ENCODE measurements at places on chromosomes 5 and 9.

DNA sequence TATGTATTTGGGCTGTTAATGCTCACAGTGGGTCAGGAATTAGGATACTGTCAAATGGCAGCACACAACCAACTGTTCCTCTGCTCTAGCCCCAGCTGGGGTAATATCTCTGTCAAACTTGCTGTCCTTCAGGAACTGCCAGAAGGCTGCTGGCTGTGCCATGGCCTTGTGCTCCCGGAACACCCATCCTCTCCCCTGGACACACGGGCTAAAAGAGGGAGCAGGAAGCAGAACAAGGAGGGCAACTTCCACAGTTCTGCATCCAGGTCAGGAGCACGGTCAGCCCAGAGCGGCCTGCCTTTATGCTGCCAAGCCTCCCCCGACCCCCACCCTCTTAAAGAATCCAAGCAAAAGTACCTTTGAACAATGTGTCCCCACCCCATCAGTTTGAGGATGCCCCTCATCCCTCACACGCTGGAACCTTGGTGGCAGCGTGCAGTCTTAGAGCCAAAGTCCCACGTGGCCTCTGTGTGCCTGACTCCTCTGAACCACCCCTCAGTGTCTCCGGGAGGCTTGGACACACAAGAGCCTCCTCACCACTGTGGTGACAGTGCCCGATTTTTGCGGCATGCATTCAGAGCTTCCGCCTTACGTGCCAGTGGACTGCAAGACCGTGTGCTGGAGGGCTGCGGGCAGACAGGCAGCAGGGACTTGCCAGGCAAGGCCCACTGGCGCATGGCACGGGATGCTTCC is 60.8 kb downstream of the PSMB7 start:
- no peak for DNase-seq

GRCh38 chr9:95075700-95076099 is 241.8 kb downstream of the FANCC start:
- DNase-seq: no peak

DNA sequence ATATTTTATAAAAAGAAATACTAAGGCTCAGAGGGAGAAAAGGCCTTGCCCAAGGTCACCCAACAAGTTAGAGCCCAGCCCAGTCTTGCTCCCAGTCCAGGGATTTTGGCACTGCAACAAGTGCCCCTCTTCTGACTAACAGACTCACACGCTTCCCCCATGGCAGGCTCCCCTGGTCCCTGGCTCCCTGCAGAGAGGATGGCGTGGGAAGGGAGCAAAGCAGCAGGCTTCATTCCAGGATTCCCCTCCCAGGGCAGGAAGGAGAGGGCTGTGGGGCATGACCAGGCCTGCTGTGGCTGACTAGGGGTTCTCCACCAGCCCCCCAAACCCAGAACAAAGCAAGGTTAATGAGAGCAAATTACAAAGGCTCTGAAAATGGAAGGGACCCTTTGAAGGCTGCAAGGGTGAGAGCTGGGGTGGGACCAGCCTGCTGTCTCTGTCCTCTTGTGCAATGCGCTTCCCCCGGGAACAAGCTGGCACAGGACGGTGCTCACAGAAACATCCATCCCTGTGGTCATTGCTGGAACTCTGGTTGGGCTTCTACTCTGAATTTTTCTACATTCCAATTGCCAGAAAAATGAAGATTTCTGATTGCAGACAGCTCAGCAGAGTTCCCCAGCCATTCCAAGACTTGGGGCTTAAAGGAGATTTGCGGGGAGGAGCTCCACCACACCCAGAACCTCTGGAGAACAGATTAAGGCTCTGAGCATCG is 37.1 kb upstream of the FAT2 start:
- DNase-seq: no peak

- DNase-seq: no peak
Observed at GRCh38 chr9:116817762-116818161, 130.7 kb downstream of the TRIM32 start.

- DNase-seq: no peak
Observed at GRCh38 chr9:35579130-35579529, 25.9 kb upstream of the TESK1 start.

DNA sequence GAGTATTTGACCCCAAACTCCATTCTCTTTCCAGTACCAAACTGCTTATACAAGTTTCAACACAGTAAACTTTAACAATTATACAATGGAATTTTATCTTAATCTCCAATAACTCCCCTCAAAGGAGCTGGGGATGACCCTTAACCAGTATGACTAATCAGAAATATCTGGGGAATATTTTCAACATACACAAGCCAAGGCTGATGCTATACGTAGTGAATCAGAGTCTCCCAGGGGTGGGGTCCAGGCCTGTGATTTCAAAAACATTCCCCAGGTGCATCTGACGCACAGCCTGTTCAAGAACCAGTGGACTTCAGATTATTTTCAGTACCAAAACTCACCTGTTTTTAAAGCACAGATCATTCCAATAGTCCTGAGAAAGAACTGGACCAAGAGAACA is 11.8 kb upstream of the SEMA5A start:
- DNase-seq: no peak

DNA sequence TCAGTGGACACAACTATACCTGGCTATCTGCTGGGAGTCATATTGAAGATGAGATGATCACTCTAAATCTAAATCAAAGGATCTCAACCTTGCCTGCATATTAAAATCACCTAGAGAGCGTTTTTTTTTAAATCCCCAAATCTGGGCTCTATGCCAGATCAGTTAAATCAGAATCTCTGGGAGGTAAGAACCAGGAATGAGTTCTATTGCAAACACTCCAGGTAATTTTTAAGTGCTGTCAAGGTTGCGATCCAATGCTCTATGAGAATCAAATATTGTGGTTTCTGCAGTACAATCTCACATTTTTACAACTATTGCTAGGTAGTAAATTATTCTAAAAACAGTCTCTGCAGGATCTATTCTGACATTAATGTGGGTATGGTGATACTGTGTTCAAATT is 202.3 kb upstream of the OR13F1 start:
- no peak for DNase-seq

DNA sequence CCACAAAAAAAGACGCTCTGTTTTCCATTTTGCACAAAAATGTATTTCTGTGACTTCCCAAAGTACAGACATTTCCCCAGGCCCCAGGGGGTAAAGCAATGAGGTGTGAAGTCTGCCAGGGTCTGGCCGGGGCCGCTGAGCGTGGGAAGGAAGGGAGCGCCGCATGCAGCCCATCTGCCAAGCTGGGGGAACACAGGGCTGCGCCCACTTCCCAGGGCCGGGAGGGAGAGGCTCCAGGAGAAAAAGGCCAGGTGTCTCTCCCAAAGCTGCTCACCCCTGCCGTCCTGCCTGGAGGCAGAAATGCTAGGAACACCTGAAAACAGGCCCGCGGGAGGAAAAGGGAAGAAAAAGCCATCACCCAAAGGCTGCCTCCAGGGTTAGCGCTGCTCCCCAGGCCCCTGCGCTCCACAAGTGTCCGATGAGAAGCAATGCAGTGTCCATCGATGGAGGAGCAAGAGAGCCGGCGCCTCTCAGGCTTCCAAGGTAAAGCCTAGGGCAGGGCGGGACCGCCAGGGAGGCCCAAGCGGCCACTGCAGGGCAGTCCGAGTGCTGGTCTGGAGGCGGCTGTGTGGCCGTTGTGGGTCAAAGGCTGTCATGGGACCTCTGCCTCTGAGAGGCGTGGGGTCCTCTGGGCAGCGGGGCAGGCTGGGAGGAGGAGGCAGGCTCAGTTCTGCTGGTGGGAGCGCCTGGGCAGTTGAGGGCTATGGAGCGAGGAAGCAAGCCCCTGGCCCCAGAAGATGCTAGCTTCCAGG is 6.0 kb upstream of the ZDHHC12 start:
- DNase-seq: no peak

DNA sequence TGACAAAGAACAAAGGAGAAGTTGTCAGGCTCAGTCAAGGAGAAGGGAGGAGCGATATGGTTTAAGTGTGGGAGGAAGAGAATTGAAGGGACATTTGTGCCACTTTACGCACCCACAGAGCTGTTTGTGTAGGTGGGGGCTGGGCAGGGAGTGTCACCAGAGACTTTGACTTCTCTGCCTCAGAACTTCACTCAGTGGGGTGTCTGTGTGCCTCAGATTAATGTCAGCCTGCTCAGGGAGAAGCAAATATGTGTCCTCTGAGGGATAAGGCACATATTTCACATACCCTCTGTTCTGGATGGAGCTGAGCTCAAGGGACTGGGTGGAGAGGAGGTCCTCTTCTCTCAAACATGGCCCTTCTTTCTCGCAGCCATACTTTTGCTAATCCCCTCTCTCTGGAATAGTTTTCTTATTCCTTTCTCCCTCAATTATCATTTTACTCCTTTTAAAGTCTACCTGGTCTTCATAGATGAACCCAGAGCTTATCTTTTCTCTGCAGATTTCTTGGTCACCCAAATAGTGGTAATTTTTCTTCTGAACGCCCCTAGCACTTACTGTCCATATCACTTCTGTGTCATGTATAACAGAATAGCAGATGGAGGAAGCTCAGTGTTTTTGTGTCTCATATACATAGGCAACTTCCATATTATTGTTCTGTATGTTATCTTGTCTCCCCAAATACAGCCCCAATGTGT is 77.0 kb downstream of the IQGAP2 start:
- DNase-seq: no peak

DNA sequence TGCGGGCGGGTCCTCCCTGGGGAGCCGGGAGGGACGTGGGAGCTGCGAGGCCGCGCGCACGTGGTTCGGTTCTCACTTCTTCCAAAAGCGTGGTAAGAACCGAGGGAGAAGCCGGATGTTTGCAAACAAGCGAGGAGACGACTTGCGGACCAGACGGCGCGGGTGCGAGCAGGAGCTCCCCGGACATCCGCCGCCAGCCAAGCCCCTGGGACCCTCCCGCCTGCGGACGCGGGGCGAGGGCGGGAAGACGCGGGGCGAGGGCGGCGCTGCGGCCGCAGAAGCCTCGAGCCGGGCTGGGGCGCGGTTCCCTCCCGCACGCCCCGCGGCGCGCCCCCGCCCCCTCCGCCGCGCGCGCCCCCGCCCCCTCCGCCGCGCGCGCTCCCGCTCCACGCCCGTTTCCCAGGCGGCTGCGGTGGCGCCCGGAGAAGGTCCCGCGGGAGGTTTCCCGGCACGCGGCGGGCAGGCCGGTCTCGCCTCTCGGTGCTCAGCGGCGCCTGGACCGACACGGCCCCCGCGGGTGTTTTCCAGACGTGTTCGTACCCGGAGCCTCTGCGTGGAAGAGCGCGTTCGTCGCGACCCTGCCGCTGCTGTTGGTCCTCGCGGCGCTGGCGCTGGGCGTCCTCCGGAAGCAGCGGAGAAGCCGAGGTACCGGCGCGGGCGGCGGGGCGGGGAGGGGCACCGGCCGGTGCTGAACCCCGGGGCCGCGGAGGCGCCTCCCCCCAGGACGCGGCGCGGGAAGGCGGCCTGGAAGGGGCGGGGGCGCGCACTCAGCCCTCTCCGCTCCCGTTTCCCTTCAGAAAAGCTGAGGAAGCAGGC is 12.8 kb downstream of the BTNL9 start:
- DNase-seq: no peak

GRCh38 chr5:149904977-149905376 is 39.6 kb downstream of the PDE6A start:
- no peak for DNase-seq

GRCh38 chr9:76475686-76476085 is 16.7 kb downstream of the GCNT1 start:
- DNase-seq: no peak

- DNase-seq: no peak
Observed at GRCh38 chr5:165460911-165461310, 1955.5 kb downstream of the MAT2B start.

- DNase-seq: no peak
Observed at GRCh38 chr5:158198636-158199035, 339.7 kb upstream of the CLINT1 start.

- no peak for DNase-seq
Observed at GRCh38 chr9:94480205-94480604, 74.7 kb upstream of the PCAT7 start.

DNA sequence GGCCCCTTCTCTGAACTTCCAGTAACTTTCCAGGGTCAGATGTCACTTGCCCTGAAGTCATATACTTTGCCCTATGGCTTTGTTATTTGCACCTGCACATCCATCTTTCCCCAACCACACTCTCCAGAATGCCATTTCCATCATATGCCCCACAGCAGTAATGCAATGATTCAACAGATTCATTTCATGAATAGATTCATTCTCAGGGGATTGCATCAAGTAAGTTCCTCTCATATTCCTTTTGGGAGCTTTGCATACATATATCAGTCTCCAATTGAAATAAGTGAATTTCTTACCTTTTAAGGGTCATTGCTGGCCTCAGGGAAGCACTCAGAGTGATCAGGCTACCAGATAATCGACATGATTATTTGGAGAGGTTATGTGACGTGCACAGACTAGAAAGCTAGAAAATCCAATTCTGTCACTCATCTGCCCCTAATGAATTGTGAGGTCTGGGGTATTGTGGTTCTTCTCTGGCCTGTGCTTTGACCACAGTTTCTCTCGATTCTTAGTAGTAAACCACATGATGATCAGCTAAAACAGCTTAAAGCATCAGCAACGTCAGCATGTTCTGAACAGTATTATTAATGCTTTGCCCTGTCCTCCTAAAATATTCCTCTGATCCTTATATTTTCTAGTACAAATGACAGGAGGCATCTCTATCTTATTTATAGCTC is 179.9 kb downstream of the ATPSCKMT start:
- no peak for DNase-seq

DNA sequence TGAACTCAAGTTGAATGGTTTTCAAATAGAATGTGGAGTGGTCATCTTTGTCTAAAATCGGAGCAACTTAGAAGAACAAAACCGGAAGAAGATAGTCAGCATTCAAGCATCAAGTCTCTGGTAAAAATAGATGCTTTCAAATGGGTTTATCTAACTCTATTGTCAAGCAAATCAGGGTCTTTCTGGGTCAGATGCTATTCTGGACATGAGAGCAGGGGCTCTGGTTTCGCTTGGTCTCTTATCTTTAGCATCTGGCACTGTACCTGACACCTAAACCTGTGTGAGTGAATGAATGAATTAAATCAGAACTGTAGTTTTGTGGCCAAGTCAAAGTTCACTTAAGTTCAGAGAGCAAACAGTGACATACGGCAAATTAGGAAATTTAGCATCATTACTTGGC is 173.5 kb downstream of the SLIT3 start:
- no peak for DNase-seq

GRCh38 chr5:17666726-17667235 is 32.5 kb downstream of the TAF11L14 start:
- no peak for DNase-seq

DNA sequence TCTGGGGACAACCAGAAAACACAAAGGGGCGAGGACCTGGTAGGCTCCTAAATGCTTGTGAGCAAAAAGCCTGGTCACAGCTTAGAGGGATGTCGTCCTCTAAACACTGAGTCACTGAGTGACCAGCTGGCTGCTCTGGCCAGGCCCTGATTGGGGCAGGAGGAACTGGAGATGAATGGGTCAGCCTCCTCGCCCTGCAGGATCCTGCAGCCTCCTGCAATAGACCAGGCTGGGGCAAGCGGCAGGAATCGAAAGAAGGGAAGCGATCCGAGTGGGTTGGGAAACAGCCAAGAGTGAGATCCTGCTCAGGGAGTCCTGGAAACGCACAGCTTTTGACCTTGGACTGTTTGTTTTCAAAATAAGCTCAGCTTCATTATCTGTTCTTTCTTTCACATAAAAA is 34.1 kb upstream of the MSX2 start:
- DNase-seq: no peak
